ENCODE measurements at places on chromosomes 5 and 9.

DNA sequence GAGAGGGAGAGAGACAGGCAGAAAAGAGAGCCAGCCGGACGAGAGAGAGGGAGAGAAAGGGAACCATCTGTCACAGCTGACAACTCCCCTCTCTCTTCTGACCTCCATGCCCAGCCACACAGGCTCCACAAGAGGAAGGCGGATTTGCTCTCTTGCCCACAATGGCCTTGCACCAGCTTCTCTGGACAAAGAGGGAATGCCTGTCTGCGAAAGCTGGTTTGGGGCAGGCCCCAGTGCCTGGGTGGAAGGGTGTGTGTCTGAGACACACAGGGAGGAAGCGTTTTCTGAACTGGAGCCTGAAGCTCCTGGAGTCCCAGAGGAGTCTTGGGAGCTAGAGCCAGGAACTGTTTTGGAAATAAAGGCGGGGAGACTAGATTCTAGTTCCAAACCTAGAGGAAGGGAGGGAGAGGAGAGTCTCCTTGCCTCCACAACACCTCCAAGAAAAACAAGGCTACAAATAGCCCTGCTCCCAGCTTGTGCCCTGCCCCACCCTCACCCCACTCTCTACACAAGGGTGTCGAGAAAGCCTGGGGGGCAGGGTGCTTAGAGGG is 12.5 kb downstream of the C1QTNF2 start:
- DNase-seq: no peak

GRCh38 chr9:21747175-21747574 is 55.3 kb upstream of the MTAP start:
- no peak for DNase-seq

GRCh38 chr5:126587551-126588390 is 7.2 kb downstream of the ALDH7A1 start:
- DNase-seq: no peak

DNA sequence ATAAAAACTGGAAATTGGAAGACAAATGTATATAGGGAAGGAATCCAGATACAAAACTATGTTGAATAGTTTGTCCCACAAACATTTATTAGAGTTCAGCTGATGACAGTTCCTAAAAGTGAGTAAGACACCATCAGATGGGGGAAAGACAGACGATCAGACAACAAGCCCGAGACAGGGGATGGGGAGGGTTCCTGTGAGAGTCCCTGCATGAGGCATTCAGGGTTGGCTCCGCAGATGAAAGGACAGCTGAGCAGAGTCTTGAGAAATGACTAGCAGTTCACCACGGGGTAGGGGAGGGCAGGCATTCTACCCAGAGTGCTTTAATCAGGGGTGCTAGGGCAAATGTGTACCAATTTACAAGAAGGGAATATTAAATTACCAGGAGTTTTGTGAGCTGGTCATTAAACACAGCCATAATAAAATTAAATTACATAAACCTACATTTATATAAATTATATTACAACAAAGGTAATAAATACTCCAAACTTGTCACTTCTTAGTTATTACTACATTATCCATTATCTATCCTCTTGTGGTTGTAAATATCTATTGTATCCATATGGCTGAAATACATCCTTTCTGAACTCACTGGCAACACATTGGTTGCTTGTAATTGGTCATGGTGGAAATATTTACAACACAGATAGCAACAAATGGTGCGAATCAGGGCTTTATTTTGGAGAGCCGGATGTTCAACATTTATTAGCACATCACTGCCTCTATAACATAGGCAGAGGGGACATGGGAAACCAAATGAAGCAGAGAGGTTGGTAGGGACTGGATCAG is 27.8 kb downstream of the TNFSF15 start:
- no peak for DNase-seq

DNA sequence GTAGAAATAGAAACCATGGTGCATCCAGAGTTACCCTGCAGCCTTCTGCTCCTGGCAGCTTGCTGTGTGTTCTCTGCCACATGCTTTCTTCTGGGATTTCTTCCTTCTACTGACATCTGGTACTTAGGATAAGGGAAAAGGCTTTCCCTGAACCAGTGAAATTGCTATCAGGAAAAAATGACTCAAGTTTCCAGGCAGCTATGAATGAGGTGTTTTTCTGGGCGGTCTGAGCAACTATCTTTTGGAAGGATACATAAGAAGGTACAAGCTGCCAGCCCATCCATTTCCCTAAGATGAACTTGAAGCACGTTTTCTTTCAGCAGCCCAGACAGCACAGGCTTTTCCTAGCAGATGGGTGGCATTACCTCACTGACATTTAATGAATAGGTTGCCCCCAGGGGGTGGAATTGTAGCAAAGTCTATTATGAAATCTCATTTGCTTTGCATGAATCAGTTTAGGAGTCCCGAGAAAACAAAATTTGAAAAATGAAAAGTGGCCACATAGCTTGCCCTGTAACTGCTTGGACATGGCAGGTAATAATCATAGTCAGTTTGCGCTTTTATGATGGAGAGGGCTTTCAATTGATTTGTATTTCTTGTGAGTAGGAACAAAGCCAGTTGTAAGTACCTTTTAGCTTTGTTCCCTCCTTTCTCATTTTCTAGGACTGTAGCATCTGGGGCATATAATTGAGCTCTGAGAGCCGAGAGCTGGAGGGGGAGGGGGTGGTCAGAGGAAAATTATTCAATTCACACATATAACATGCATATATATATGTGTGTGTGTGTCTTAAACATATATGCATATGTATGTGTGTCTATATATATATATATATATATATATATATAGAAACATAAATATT is 108.5 kb downstream of the C9orf152 start:
- DNase-seq: no peak

GRCh38 chr5:109825450-109825849 is 135.7 kb downstream of the MAN2A1 start:
- DNase-seq: no peak

DNA sequence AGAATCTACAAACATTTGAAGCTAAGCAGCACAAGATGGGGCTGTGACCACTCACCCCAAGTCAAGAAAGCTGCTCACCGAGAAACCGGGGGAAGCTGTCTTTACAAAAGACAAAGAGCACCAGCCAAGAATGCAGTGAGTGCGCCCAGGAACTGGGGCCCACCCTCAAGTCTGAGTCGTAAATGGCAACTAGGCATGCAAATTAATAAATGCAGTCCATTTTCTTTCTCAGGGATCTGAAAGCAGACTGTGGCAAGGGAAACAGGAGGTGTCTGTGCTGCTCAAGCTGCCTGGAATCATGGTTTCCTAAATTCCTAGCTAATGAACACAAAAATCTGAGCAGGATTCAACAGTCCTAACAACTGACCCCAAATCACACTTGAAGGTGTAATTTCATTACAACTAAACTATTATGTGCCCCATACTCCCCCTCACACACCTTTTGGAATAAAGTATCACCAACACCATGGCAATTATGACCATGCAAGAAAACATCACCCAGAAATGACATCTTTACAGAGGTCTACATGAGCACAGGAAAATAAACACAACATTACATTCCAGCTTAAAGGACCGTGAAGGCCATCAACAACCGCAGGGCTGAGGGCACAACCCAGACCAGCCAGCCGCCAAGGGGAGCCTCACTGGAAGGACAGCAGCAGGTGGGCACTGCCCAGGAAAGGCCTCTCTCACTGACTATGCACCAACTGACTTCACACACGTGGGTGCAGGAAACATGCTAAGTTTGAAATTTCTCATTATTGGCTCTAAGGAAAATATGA is 17.6 kb downstream of the NSUN2 start:
- DNase-seq: no peak

- no peak for DNase-seq
Measured at GRCh38 chr5:96857924-96858323, 18.4 kb upstream of the ERAP2 start.

GRCh38 chr5:82151662-82152061 is 126.5 kb downstream of the RPS23 start:
- no peak for DNase-seq

GRCh38 chr9:115883467-115884329 is 269.9 kb upstream of the PAPPA start:
- peak; percentile 46 for DNase-seq

DNA sequence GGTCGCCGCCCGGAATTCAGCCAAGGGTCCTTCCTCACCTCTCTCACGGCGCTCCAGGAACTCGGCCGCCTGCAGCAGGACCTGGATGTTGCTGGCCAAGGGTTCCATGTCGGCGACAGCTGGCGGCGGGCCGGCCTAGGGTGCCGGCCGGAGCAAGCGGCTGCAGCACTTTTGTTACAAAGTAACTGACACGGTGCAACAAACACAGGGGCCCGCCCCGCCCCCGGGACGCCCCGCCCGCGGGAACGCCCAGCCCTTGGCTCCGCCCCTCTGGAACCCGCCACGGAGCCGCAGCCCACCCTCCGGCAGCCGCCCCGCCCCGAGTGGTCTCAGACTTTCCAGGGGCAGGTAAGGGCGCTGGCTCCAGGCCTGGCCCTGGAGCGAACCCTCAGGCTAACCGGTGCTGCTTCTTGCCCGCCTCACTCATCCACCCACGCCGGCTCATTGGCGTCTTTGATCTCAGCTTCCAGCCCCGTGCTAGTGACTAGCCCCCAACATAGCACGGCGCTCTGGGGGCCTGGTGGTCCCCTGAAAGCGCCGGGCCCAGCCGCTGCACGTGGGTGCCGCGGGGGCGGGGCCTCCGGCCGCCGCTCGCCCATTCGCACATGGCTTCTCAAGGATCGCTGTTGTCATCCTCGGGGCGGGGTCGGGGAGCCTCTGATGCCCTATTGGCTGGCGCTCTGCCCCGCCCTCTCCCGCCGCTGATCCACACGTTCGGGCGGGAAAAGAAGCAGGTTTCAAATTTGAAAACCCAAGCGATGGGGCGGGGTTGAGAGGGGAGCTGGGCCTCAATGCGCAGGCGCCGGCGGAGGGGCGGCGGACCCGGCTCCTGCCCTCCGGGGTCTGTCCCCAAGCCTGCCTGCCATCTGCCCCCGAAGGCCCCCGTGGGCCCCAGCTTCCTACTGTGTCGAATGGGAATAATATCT is at the start of gene MXD3:
MXD3 (minus strand) TSS at position 176 of the 926 bp plus-strand sequence; CDS start at position 108, 68 bp downstream.
- DNase-seq: peak; percentile 96

GRCh38 chr5:28281351-28281750 is 1243.0 kb upstream of the CDH9 start:
- no peak for DNase-seq

GRCh38 chr5:144125163-144125726 is 45.2 kb downstream of the YIPF5 start:
- no peak for DNase-seq

DNA sequence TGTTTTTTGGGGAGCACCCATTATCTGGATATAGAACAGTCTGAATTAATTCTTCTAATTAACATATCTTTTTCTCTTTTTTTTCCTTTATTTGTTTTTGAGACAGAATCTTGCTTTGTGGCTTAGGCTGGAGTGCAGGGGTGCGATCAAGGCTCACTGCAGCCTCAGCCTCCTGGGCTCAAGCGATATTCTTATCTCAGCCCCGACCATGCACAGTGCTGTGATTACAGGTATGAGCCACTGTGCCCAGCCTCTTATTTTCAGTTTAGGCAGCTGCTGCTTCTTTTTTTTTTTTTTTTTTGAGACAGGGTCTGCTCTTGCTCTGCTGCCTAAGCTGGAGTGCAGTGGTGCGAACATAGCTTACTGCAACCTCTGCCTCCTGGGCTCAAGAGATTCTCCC is 20.2 kb downstream of the UBE2R2 start:
- DNase-seq: no peak

DNA sequence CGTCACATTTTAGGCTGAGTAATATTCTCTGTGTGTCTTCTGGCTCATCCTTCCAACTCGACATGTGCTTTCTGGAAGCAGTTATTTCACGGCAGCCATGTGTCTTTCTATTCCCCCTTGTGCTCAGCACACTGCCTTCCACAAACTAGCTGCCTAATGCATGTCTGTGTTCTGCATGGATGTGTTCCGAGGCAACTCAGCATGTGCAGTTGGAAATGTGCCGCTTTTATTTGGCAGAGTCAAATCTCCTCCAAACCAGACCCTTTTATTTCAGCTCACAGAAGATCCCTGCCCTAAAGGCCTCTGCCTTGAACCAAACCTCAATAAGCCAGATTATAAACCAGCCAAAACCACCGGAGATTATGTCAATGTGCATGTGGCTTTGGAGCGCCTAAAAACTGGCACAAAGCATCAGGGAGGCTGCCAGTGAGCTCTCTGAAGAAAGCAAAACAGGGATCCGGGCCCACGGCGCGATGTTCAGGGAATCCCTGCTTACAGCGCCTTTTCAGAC is 360.2 kb downstream of the DEPDC1B start:
- no peak for DNase-seq

- DNase-seq: no peak
Measured at GRCh38 chr9:89696780-89697179, 92.0 kb downstream of the GADD45G start.

DNA sequence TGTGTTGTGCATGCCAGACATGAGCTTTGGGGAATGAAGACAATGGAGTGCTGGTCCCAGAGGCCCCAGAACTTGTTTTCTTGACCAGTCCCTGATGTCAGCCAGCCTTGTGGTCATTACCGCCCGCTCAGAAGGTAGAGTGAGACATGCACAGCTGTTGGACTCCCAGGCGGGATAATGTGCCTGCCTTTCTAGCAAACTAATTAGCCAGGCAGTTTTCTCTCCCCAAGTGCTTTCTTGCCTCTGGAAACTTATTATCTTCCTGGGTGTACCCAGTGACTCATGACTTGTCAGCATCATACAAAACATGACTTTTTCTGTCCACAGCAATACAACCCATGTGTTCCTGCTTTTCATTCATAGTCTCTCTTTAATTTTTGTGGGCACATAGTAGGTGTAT is 131.1 kb downstream of the RMI1 start:
- no peak for DNase-seq

GRCh38 chr5:42514754-42515153 is 91.5 kb downstream of the GHR start:
- DNase-seq: no peak

DNA sequence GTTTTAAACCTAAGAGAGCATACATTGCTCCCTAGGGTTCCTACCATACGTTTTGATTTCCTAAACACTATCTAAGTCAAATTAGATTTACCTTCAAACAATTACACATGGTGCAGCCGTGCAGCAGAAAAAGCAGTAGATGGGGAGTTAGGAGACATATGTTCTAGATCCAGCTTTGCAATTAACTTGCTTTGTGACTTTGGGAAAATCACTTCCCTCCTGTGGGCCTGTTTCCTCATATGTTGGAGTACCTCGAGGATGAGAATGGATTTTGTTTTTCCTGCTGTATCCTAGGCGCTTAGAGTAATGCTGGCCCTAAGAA is 711 bp downstream of the MRPL50 start:
- peak; percentile 31 for DNase-seq
